ENCODE measurements at places on chromosomes 6 and 20.

- DNase-seq: no peak
Measured at GRCh38 chr6:96211341-96211740, 195.6 kb downstream of the FUT9 start.

DNA sequence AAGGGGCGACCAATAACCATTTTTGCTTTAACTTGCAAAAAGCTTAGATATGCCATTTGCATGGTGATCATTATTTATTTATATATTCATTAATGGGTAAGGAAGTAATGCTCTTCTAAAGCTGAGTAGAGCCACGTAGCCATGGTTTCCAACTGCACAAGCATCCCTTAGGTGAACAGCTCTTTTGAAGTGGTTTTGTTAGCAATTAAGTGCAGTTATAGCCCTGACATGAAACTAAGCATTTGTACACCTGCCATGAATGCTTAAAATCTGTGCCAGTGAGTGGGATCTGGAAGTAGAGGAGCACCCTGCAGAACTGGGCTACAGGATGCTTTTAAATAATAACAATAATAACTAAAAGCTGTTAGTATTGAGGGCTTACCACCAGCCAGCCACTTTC, 19.1 kb downstream of the TRAF3IP2 start:
- no peak for DNase-seq

DNA sequence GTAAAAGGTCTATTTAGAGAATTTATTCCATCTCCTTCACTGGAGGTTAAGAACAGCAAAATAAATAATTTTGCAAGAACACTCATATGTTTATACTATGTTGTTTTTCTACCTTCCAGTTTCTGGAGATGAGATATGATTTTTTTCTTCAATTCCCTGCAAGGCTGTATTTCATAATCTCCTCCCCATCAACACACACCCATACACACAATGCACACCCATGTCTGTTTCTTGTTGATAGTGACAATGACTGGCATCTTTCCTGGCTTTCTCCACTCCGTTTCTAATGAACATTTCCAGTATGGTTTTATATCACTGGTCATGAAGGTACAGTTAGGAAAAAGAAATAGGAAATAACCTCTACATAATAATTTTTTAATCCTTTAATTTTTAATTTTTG, 202.1 kb downstream of the ARHGAP18 start:
- DNase-seq: no peak

GRCh38 chr6:155187994-155188706, 75.7 kb upstream of the CLDN20 start:
- DNase-seq: no peak

DNA sequence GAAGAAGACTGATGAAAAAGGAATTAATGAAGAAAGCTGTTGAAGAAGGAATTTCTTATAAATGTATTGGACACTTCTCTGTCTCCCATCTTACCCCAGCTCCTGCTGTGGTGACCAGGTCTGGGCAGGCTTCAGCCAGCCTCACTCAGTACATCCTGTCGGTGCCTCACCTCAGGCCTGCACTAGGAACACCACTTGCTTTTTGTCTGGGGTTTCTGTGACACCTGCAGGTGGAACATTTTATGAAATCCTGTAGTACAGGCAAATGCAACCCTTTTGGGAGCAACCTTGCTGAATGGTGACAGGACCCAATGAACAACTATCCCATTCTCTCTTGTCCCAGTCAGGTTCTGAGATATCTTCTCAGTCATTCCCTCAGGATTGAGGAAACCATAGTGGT, 129.7 kb downstream of the PRDM13 start:
- no peak for DNase-seq

DNA sequence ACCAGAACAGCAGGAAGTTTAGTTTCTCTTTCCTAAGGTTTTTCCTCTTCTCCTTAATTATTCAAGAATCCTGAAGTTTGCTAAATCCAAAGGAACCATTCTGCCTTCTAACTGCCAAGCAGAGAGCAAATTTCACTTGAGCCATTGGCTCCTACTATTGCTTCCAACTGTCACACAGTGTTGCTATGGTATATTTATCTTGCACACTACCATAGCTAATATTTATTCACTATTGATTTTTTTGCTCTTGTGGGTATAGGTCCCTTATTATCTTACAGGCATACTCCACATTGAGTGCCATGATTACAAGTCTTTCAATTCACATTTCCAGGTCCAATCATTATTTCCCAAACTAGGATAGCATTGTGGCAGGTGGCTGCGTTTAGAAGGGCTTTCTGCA, 266.7 kb upstream of the FLRT3 start:
- DNase-seq: no peak
